Stimulated activated CD8-positive, alpha-beta memory T cell treated with anti-CD3 and anti-CD28 coated beads, Interleukin-2, amount 100 ng/mL, for 1 hour (primary cell): ENCODE measurements at places on chromosomes 12 and 14.
A peak's percentile ranks its signal among the peaks of the same experiment; 100 is the strongest.

GRCh38 chr12:121600702-121601336, 20.0 kb upstream of the KDM2B start:
- no peak for DNase-seq

GRCh38 chr14:33347796-33348195, 409.1 kb downstream of the NPAS3 start:
- no peak for DNase-seq

- DNase-seq, result no peak
Measured at GRCh38 chr12:123966596-123966995, 6.0 kb downstream of the CCDC92 start.

- DNase-seq, result no peak
Measured at GRCh38 chr12:116662612-116663144, 75.2 kb downstream of the SPRING1 start.

DNA sequence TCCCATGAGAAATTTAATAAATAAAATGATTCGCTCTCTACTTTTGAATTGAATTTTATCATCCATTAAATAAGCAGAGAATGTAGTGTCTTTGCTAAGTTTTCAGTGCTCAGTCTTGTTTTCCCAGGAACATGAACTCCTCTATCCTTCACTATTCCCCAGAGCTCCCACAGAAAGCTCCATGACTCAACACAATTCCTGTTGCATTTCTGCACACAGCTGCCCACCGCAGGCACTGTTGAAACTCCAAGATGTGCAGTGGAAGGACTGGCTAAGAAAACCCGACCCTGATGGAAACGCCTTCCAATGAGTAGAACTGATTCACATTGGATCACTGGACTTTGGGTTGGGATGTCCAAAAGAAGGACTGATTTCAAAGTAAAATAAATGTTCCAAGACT, 202.4 kb upstream of the AMIGO2 start:
- no peak for DNase-seq

DNA sequence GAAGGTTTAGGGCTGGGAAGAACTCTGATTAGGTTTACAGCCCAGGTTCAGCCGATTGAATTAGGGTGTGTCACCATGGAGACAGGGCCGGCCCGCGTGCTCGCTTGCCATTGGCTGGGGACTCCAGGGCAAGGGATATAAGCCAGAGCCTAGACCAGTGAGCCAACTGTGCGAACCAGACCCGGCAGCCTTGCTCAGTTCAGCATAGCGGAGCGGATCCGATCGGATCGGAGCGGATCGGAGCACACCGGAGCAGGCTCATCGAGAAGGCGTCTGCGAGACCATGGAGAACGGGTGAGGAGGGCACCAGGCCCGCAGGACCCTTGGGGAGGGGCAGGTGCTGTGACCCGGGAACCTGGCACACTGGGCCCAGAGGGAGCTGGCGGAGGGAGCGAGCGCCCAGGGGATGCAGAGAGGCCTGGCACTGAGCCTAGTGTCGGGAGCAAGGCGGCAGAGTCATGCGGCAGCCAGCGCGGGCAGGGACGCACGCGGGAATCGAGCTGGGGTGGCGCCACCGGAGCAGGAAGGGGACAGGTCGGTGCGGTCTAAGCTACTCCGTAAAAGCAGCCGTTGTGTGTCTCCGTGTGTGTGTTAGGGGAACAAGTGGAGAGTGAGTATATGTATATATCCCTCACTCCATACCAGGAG, at the start of gene PNP:
PNP (plus strand) TSS at position 165 of the 648 bp plus-strand sequence; CDS start at position 284, 119 bp downstream.
- peak; percentile 76 for DNase-seq

GRCh38 chr12:131856366-131857097, 28.3 kb downstream of the MMP17 start:
- no peak for DNase-seq

GRCh38 chr12:94074216-94074979, 74.0 kb upstream of the PLXNC1 start:
- DNase-seq, result no peak

DNA sequence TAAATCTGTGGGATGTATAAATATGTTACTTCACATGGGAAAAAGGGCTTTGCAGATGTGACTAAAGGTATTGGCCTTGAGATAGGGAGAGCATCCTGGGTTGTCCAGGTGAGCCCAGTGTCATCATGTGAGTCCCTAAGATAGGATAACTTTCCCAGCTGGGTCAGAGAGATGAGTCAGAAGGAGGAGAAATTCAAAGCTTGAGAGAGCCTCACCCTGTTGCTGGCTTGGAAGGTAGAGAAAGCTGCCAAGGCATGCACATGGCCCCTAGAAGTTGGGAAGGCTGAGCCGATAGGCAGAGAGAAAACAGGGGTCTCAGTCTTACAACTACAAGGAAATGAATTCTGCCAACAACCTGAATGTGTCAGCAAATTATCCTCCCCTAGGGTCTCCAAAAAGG, 213.0 kb downstream of the ADGRD1 start:
- no peak for DNase-seq

GRCh38 chr14:86462193-86462753, 932.3 kb downstream of the FLRT2 start:
- no peak for DNase-seq

DNA sequence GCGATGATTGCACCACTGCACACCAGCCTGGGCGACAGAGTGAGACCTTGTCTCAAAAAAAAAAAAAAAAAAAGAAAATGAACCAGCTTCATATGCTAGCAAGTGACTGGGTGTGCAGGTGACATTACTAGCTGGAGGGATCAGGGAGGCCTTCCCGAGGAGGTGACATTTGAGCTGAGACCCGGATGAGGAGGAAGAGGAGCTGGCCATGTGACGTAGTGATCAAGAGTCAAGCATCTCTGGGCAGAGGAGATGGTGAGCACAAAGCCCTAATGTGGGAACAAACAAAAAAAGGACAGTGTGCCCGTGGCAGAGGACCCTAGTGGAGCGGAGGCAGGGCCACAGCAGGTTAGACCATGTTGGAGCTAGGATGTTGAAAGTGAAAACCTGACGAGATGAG, 3.5 kb upstream of the PTPN6 start:
- DNase-seq, result no peak

DNA sequence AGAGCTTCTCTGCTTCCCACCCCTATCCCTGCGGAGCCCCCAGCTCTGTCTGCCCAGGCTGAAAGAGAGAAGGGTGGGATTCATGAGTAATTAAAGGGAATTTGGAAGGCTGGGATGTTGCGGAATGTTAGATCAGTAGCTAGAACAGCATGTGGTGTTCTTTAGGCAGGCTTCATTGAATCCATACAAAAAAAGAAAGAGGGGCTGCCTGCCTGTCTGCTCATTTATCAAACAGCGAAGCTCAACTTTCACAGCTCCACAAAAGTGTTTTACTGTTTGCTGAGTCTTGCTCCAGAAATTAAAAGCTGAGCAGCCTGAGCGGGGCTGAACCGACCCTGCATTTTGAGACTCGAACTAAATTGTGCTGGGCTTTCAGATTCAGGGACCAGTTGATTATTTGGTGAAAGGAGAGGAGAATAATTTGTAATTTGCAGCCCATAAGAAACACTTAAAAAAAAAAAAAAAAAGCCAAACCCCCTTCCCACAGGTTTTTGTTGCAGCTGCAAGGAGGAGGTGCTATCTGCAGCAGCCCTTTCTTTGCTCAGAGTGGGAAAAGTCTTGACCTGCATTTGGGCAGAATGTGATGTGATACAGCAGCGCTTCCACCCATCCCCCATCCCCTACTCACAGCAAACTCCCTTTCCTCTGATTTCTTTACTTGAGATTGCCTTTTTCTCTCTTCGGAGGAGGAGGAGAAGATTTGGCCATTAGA, 89.7 kb downstream of the RFX4 start:
- DNase-seq, result no peak

DNA sequence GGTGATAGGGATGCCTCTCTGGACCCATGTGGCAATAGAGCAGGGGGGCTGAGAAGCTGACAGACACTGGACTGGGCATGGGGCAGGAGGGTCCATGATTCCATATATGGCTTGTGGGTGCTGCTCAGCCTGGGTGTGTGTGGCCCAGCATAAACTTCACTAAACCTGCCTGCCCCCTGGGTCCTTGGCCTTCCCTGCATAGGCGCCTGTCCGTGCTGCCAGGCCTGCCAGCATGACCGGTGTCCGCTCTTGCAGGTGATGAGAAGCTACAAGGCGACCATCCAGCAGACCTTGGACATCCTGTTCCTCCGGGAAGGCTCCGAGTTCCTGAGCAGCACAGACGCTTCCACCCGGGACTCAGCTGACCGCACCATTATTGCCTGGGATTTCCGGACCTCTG, 61.6 kb downstream of the BEGAIN start:
- DNase-seq, result no peak
